Dorsolateral prefrontal cortex (tissue), 122 donors: ENCODE measurements at places on chromosomes 7 and 10. TPM values are rescaled to one million over a fixed set of nuclear protein-coding genes. Genes with fewer than 3 reads are reported as not detected.

Gene PDK4
- 37.7 TPM for total RNA-seq

Gene CUZD1
- 1.7 TPM for total RNA-seq

Gene PKD2L1
- total RNA-seq = 5.4 TPM

Gene ODAD2
- total RNA-seq = 3.6 TPM

Gene OGDHL
- total RNA-seq = 65.8 TPM

Gene GPR15LG
- not detected for total RNA-seq

Gene IFRD1
- 61.9 TPM for total RNA-seq

Gene MSMB
- total RNA-seq = not detected

Gene RTKN2
- total RNA-seq = 3.6 TPM

Gene MCU
- total RNA-seq = 19.0 TPM

Gene TFPI2
- not detected for total RNA-seq

Gene CPEB3
- total RNA-seq = 63.4 TPM
